ENCODE measurements at places on chromosomes 5 and 9.

GRCh38 chr9:37083654-37084053 is 36.7 kb upstream of the ZCCHC7 start:
- no peak for DNase-seq

DNA sequence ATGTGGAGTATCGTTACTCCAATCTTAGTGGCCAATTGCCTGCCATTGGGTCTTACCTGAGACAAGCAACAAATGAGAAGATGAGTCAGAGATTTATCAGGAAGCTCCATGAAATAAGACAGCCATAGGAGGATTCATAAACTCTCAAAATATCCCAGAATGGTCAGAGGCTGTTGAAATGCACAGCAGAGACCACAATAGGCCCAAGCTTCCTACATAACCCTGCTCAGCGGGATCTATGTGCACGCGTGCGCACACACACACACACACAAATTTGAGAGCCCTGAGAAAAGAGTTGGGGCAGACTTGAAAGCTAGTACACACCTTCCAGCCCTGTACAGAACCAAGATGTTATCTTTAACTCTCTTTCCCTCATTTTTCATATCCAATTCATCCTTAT is 9.8 kb downstream of the UIMC1 start:
- DNase-seq, result no peak

- no peak for DNase-seq
Measured at GRCh38 chr9:89436963-89437625, 60.8 kb downstream of the SEMA4D start.

GRCh38 chr5:93158841-93159240 is 422.2 kb downstream of the NR2F1-AS1 start:
- DNase-seq, result peak; percentile 35

GRCh38 chr5:130678637-130679036 is 486.4 kb downstream of the HINT1 start:
- no peak for DNase-seq

DNA sequence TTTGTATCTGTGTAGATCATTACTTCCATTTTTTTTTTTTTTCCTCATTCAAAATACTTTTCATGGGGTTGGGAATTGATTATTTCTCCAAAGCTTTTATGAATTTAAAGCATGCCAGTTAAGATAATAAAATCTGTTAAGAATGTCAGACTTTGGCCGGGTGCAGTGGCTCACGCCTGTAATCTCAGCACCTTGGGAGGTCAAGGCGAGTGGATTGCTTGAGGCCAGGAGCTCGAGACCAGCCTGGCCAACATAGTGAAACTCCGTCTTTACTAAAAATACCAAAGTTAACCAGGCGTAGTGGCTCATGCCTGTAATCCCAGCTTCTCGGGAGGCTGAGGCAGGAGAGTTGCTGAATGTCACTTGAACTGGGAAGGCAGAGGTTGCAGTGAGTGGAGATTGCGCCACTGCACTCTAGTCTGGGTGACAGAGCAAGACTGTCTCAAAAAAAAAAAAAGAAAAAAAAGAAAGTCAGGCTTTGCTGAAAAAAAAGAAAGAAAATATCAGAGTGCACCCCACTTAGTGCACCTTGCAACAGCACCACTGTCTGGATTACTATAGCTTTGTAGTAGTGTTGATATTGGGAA is 18.5 kb downstream of the TBC1D2 start:
- no peak for DNase-seq

DNA sequence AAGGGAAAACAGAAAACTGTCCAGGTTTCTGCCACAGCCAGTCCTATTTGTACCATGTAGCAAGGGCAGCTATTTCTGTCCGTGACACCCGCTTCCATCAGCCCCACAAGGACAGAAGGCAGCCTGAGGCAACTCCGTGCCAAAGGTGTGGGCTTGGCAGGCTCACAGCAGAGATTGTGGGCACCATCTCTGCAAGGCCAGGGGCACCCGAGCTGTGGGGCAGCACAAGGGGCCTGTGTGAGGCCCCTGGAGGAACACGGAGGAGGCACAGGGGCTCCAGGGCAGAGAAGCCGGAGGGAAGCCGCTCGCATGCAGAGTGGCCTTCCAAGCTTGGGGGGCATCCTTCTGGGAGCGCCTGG is 43.5 kb downstream of the COL23A1 start:
- DNase-seq, result no peak
